ENCODE measurements at places on chromosomes 7 and 10.

- peak; percentile 84 for DNase-seq
Observed at GRCh38 chr10:121927841-121928527, at the start of gene ATE1. TSS of gene ATE1 (minus strand) at chr10:121928031. CDS start at chr10:121927949, 82 bp downstream.

GRCh38 chr7:92955081-92955480, 118.7 kb upstream of the CDK6 start:
- peak; percentile 92 for DNase-seq

DNA sequence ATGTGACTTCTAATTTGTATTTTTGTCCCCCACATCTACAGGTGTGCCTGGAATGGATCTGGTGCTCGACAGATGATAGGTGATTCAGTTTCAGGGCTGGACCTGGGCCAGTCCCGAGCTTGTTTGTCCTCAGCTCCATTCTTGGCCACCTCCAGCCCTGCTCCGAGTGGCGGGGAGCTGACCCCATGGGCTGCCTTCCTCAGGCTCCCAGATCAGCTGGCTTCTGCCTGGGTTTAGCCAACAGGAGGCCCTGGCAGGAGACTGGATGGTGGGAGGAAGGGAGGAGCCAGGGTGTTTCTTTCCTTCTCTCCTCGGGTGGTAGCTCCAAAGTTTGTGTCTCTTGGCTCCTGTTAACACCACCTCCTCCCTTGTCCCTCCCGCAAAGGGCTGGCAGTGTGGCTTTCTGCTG, 75.2 kb downstream of the CDH23 start:
- DNase-seq = no peak

GRCh38 chr10:17464545-17464944, 10.2 kb upstream of the ST8SIA6 start:
- no peak for DNase-seq

DNA sequence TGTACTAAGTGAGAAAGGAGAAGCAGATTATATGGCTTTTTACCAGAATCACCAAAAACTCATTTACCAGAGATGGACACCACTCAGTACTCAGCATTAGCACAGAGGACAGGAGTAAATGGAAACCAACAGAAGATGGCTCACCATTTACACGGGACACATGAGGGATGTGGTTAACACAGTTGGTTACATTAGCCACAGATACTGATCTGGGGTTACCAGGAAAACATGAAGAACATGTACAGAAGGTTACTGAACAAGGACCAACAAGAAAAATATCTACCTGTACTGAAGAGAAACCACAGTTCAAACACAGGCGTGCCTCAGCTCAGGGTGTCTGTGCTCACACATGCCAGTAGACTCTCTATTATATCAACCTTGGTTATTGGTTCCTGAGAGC, 1285.8 kb upstream of the SORCS1 start:
- no peak for DNase-seq

GRCh38 chr10:132395704-132396493, 1.1 kb upstream of the PWWP2B start:
- no peak for DNase-seq

GRCh38 chr10:75342397-75342796, 59.2 kb downstream of the ZNF503 start:
- no peak for DNase-seq

DNA sequence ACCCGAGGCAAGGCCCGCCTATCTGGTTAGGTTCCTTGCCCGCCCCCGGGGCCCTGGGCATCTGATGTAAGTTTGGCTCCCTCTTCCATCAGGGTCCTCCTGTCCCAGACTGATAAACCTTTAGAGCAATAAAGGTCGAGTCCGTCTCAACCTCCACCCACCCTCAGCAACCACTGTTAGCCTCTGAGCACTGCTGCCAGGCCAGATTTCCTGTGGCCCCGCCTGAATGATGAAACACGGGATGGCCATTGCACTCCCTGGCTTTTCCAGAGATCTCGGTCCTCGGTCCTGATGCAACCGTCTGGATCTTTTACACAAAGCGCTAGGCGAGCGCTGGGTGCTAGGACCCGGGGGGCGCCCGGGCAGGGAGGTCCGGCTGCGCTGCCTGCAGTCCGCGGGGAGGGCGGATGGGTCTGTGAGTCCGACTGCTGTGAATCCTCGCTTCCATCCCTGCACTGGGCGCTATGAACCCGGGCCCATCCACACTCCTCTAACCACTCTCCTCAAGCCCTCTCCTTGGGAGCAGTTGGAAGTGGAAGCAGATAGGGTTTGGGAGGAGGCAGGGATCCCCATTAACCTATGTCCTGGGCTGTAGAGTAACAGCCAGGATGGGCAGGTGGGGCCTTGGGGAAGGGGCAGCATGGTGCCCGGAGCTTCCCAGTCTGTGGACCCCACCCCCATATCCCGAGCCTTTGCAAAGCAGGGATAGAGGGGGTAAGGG, 875 bp upstream of the DDIT4 start:
- DNase-seq = peak; percentile 86
